ENCODE measurements at places on chromosomes 7 and 10.

- DNase-seq, result no peak
These were observed 4.5 kb downstream of the TSPAN14 start for GRCh38 chr10:80458638-80459037.

DNA sequence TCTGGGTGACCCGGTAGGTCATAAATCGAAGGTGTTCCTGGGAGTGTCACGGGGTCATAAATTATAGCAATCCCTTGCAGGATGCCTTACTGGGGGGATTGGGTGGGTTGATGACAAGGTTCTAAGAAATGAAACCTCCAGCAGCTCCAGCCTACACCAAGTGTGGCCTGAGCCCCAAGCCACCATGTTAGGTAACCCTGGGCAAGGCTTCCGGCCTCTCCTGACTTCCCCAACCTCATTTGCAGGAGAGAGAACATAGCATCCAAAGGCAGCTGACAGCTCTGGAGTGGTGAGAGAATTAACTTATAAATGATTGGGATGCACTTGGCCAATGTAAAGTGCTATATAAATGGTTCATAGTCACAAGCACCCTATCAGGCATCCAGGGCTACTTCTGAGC is 52.8 kb upstream of the TMEM273 start:
- no peak for DNase-seq

- DNase-seq, result no peak
These were observed 8.7 kb downstream of the ACTR1A start for GRCh38 chr10:102493771-102494170.

DNA sequence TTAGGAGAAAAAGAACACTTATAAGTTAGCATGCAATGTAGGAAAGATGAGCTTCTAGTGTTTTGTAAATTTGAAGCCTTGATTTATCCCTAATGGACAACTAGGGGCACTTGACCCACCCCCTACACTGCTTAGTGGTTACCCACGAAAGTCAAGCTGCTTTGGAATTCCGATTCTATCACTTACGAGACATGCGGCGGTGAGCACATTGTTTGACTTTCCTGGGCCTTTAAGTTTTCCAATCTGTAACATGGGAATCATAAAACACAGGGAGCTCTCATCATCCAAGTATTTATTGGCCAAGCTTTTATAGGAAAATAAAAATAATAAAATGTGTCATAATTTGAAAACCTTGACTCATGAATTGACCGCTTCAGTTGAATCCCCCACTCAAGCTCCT is 78.7 kb upstream of the PDK4 start:
- DNase-seq, result no peak

GRCh38 chr10:119776536-119776935 is 50.7 kb downstream of the INPP5F start:
- no peak for DNase-seq

DNA sequence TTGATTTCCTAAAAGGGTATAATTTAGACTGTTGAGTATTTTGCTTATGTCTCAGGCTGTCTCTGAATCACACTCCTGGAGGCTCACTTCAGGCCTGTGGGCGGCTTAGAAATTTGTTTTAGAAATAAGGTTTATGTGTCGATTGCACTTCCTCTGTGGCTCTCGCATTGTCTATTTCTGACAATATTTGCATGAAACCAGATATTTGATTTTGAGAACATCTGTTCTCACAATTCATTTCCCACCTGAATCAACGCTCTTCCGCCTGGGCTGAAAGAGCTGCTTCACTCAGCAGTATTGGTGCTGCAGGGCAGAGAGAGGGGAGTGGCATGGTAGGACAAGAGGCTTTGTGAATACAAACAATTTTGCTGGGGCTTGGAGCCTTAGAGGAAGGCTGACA is 262.0 kb downstream of the ADRA2A start:
- DNase-seq, result no peak

DNA sequence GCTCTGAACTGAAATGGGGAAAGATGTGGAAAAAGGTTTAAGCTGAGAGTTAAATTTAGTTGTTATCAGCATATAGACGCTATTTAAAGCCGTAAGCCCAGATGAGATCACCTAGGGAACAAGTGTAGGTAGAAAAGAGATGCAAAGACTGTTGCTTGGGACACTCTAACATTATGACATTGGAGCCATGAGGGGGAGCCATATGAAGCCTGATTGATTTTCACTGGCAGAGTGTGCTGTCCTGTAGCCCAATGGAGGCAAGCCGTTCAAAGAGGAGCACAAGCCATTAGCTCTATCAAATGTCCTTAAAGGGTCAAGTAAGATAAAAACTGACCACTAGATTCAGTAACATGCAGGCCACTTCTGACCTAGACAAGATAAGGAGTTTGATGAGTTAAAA is 223.3 kb downstream of the TWIST1 start:
- DNase-seq, result no peak

DNA sequence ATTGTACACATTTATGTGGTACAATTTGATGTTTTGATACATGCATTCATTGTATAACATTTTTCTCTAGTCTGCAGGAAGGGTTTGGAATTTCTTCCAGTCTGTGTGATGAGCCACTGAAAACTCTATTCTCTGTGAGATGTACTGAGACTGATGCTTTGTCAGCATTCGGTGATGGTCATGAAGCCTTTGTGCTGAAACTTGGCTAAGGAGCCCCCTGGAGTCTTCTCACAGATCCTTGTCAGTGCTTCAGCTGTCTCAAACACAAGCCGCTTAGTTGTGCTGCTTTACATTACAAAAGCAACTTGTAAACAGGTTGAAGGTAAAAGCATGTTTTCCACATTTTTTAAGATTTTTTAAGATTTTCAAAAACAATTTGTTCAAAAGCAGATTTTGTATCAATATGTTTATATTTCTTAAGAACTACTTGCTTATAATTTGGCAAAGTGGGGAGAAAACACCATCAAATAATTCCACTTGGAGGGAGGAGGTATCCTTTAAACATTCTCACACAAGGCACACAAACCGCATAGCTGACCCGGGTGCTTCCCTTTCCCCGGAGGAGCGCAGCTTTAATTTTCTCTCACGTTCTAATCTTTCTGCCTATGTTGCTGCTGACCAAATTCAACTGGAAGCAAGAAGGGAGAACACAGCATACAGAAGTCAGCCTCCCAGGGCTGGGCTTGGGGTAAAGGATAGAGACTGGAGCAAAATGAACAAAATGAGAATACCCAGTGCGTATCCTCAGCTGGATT is 249.8 kb upstream of the VSTM2A start:
- no peak for DNase-seq

GRCh38 chr10:122301055-122301810 is 30.1 kb downstream of the BTBD16 start:
- no peak for DNase-seq

DNA sequence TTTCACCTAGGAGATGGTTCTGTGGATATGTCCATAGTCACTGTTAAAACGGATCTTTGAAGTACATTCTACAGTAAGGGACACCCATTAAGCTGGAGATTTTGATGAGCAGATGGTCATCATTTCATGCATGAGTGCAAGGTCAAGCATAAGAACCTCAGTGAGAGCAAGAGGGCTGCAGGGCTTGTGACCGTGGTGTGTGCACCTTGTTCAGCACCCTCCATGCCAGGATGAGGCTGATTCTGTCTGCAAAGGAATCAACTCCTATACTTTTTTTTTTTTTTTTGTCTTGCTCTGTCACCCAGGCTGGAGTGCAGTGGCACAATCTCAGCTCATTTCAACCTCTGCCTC is 17.6 kb downstream of the PDSS1 start:
- no peak for DNase-seq

DNA sequence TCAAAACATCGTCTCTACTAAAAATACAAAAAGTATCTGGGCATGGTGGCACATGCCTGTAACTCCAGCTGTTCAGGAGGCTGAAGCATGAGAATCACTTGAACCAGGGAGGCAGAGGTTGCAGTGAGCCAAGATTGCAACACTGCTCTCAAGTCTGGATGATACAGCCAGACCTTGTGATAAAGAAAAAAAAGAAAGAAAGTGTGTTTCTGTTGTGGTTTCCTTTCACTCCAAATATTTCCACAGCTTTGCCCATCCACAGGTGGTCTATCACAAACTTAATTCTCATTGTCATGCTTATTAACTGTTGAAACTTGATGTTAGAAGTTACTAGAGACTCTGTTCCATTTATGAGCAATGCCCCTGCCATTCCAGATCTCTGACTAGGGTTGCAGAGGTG is 316.0 kb upstream of the SEMA3C start:
- DNase-seq, result no peak

DNA sequence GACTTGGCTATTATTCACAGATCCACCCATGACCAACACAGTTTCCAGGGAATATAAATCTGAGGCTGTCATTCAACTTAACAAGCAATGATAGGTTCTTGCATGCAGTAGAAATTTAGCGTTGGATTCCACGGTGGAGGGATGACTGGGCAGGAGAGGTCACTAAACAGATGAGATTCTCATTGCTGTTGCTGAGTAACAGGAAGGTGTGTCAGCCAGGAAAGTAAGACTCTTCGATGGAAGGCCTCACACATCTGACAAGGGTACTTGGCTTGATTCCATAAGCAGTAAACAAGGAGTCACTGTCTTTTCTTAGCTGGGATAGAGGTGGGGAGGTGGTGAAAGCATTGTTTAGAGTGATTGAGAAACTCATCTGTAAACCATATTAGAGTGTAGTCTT is 1152.0 kb downstream of the SORCS3 start:
- DNase-seq, result no peak

DNA sequence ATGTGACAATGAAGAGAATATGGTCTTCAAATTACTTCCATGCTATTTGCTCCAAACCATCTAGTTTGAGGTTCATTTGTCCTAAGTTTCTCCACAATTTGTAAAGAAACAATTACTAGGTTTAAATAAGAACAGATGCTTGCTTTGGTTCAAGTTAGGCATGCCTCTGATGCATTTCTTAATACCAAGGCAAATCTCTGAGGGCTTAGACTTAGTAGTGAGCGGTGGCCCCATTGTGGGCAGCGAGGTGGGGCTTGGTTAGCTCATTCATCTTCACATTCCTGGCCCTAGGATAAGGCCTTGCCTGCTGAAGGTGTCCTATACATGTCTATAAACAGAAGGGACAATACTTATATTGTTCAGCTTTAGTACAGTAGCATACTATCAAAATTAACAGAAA is 52.4 kb upstream of the RHEB start:
- DNase-seq, result no peak

DNA sequence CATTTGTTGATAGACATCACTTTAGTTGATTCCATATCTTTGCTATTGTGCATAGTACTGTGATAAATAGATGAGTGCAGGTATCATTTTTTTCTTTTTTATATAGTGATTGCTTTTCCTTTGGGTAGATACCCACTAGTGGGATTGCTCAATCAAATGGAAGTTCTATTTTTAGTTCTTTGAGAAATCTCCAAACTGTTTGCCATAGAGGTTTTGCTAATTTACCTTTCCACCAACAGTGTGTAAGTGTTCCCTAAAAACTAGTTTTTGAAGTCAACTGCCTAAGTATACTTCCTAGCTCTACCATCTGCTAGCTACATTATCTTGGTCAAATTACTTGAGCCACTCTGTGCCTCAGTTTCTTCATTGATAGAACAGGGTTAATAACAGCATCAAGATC is 31.5 kb upstream of the RSBN1L start:
- DNase-seq, result no peak

DNA sequence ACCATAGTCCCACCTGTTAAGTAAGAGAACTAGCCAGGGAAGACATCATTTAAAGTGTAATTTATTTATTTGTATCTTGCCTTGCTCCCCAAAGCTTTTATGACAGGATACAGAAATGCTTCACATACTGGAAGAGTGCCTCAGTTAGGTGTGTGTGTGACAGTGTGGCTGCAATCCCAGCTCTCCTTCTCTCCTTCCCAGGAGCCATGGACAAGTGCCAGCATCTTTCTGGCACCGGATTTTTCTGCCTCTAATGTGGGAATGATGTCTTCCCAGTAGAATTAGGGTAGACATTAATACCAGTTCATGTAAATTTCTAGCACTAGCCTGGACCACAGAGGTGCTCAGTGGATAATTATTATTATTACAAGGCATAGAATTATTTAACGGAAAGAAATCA is 30.3 kb upstream of the ATXN7L1 start:
- no peak for DNase-seq

DNA sequence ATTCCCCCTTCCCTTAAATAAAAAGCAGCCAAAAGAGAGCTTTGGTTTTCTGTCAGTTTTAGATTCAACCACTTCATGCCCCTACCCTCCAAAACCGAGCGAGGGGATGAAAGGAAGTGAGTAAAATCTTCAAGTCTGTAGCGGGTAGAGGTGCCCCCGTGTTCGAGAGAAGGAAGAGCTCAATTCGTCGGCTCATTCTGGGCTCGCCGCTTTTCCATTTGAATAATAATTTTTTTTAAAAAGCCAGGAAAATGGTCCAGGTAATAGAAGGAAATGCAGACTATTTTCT is 436.2 kb upstream of the GALNT17 start:
- DNase-seq, result no peak

DNA sequence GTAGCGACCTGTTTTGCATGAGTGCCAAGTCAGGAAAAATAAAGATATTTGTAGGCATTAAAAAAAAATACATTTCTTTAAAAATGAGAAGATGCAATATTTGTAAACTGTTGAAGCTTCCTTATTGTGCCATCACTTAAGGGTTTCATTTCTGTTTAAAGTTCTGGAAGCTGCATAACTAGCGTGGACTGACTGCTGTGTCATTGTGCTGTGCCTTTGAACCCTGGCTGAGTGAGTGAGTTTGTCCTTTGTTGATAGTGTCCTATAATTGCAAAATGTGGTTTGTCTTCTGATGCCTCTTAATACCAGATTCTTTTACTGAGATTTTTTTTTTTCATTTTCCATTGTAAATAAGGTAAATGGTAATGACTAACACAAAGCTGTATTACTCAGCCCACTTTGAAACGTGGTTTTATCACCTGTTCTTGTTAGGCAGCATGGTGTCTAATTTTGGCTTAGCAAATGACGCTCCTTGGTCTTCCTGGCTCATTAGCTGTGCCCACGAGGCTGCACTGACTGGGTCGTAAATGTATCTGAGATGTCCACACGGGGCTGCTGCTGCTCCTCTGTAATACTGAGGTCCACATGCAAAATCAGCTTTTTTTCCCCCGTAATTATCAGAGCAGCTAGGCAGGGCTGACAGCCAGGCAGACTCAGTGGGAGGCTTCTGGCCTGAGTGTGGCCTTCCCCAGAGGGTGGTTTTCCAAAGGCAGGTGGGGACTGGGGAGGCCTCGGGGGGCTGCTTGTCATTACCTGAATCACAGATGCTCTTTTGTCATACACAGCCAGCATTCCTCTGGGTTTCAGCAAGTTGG is 14.8 kb downstream of the ZSCAN25 start:
- DNase-seq, result peak; percentile 82

- no peak for DNase-seq
These were observed 147.4 kb upstream of the INSYN2A start for GRCh38 chr10:127343821-127344220.

DNA sequence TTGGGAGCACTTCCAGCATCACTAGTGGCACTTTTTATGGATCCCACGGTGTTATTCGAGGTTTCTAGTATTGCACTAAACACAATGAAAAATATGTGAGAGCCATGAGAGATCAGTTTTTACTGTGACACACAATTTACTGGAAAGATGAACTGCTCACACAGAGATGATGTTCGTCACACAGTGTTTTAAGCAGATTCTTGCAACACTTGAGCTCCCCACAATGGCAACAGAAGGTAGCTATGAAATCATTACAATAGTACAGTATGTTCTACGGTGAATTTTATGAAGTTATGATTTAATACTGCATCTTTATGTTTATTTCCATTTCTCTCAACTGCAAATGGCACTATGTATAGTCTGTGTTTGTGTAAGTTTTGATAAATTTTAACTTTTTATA is 27.4 kb upstream of the ENTPD1 start:
- no peak for DNase-seq

Measured in COR-L47 (cell line).